ENCODE measurements at places on chromosomes 2 and 18.

GRCh38 chr2:235640926-235641723 lies 147.3 kb downstream of the AGAP1 start:
- DNase-seq = no peak

DNA sequence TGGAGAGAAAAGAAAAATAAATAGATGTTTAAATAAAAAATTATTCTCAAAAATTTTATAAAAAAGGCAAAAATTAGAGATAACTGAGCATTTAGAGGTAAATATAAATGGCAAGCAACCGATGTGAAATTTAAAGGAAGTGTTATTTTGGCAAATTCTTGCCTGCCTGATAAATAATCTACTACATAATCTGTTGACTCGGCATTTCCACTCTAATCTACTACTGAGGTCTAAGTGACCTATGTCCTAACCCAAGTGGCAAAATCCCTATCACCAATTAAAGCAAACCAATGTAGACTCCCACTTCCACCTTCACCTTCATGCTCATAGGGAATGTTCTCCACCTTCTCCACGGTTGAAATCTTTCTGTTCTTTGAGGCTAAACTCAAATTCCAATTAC lies 1124.1 kb upstream of the CDH2 start:
- DNase-seq = no peak

DNA sequence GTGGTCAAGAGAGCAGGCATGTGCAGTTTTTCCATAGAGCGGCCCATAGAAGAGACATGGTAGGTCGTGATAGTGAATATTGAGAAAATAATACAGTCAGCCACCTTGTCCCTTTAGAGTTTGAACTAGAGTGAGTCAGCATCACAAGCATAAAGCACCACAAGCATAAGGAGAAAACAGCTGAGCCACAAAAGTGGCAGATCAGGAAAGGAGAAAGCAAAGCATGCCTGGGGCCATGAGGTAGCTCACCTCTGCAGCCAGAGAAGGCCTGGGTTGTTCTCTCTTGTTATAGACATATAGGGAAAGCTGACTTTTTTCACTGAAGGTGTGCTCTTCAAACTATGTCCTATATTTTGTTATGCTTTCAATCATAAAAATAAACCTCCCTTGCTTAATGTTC lies 879.0 kb downstream of the DSC3 start:
- no peak for DNase-seq

- no peak for DNase-seq
Measured at GRCh38 chr18:7164323-7165004, 46.9 kb upstream of the LAMA1 start.

DNA sequence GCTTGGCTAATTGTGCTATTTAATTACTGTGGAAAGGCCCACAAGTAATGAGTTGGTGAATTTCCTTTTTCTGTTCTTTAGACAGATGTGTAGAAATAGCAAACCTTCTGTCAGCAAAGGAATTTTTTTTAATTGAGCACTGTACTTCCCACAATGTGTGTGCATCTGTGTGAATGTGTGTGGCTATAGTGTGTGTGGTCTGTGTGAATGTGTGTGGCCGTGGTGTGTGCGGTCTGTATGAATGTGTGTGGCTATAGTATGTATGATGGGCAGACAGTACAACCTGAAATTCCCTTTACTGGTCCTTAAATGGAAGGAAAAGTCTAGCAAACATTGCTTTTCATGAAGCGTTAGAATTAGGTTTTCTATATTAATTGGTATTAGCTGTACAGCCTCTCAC lies 203.5 kb upstream of the TPO start:
- no peak for DNase-seq

- DNase-seq = no peak
Measured at GRCh38 chr2:26887151-26887550, 39.2 kb downstream of the DPYSL5 start.

GRCh38 chr2:27956888-27957287 lies 66.4 kb downstream of the BABAM2 start:
- DNase-seq = no peak

DNA sequence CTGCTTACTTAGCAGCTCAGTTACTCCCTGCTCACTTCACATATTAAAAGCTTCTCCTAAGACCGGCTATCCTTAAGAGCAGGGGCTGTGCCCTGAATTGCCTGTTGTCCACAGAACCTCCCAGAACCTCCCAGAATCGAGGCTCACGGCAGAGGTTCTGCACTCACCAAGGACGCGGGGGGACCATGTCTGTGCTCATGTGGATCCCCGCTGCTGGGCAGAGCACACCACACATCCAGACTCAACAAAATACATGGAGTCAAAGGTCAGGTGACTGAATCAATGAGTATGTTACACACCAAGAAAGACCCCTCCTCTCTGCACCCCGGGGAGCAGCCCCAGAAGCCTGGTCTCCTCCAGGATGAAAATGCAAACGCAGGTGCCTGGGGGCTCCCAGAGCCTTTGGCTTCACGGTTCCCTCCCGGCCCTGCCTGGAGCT lies 149.0 kb downstream of the MBP start:
- no peak for DNase-seq

DNA sequence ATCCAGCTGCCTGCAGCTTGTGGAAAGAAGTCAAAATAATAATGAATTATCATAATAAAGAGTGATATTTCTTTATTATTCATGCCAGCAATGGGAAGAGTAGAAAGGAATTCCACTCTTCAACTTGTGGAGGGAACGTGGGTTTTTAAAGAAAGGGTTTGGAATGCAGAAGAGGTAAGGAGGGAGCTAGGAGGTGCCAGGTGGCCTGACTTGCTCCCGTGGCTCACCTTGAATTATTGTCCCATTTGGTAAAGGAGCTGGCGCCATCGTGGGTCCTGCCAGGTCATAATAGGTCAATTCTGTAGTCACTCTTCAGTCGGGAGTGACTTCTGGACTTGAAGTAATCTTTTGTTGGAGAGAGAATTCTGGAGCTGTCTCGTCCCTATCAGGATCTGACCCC lies 95.2 kb upstream of the BARD1 start:
- no peak for DNase-seq

DNA sequence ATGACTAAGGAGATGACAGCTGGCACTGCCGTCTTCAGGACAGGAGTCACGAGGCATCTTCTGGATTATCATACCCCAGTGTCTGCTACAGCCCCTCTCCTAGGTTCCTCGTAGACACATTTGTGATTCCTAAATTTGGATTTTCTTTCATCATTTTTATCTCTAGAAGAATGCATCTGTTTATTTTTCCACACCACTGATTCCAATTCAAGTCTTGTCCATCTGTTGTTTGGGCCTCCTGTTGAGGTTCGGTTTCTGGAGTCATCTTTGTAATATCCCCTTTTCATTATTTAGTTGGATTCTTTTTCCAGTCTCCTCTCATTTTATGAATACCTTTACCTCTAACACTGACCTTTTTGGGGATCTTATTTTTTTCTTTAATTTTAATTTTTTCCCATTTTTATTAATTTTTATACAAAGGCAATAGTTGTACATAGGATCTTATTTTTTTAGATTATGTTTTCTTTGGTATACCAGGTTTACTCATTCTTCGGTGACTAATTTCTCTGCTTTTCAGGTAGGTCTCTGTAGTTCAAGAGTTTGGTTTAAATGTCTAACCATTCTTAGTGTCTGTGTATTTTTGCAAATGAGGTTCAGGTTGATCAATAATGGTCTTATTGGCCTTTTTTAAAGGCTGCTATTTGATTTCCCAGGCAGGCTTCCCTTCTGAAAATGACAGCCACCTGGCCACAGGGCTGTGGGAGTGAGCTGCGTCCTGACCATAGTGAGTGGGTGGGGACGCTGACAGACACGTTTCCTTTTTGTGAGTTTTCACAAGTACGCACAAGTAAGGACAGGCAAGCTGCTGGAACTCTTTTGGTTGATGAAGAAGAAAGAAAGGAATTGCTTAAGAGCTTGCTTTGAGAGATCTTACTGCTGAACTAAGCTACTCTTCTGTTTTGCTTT lies 34.5 kb downstream of the FARP2 start:
- no peak for DNase-seq

DNA sequence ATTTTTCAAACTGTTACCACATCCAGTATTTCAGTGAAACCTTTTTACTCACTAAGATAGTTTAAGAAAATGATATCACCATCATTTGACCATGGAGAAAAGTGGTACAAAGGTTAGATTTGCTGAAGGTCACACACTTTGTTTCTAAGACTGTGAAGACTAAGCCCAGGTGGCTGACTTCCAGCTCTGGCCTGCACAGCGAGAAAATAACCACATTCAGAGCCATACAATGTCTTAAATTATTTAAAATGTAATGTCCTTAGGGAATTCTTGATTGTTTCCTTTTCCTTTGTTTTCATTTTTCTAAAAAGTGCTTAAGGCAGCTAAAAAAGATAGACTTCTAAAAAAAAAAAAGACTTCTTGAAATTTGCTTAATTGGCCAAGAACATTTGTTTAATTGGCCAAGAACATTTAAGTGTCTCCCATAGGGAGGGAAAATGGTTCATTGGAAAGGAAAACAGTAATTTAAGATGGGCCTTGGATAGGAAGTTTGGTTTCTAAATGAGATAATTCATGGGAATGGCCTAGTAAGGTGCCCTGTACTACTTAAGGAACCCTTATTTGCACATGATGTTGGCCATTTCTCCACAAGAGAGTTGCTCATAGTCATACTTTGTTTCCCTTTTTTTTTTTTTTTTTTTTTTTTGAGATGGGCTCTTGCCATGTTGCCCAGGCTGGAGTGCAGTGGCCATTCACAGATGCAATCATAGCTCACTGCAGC lies 45.2 kb downstream of the CYP1B1 start:
- DNase-seq = no peak

- no peak for DNase-seq
Measured at GRCh38 chr2:240387669-240388358, 47.6 kb upstream of the GPC1 start.

DNA sequence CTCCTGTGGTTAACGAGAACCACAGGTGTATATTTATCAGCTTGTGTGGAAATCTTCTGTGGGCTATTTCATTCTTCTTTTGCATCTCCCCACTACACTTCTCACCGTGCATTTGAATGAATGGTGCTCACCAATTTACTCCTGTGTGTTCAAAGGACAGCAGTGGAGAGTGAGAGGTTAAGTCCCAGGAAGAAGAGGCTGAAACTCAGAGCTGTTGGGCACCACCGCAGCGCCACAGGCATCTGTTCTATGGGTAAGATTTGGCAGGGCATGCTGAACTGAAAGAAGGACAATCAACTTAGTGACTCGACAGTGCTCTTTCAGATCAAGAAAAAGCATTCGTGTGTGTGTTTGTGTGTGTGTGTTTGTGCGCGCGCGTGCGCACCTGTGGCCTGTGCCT lies 297.9 kb upstream of the SIX2 start:
- DNase-seq = no peak

DNA sequence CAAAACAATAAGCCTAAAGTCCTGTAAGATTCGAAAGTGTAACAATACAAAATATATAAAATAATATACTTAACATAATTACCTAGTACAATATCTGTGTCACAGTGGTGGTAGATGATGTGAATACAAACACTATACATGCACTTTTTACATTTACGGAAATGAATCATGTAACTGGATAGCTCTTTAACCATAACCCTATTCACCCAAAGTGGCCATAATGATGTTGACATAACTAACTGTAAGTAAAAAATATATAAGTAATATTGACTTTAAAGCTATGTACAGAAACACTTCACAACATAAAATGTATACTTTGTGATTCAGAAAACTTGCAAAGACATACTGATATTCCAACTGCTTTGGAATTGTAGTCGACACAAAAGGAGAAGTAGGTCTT lies 616.9 kb upstream of the SLC8A1 start:
- DNase-seq = no peak

DNA sequence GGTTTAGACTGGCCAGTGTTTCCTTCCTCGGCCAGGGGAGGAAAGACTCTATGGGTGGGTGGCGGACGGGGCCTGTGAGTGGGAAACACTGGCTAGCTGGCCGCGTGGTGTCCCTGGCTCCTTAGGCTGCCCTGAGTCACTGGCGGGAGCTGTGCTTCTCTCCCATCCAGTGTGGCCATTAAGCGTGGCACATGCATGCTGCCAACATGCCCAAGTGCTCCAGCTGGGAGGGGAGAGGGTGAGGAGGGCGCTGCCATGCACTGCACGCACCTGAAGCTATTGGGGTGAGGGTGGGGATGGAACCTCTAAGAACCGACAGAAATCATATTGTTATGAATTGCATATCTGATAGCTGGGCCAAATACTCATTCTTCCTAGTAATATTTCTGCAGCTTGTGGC lies 270.8 kb downstream of the CALCRL start:
- DNase-seq = no peak

GRCh38 chr2:204116159-204116792 lies 179.7 kb downstream of the ICOS start:
- no peak for DNase-seq

- DNase-seq = no peak
Measured at GRCh38 chr2:67806816-67807215, 256.0 kb downstream of the C1D start.

- no peak for DNase-seq
Measured at GRCh38 chr18:45945669-45946068, 21.5 kb downstream of the EPG5 start.

GRCh38 chr2:49111456-49111855 lies 42.9 kb downstream of the FSHR start:
- DNase-seq = no peak

DNA sequence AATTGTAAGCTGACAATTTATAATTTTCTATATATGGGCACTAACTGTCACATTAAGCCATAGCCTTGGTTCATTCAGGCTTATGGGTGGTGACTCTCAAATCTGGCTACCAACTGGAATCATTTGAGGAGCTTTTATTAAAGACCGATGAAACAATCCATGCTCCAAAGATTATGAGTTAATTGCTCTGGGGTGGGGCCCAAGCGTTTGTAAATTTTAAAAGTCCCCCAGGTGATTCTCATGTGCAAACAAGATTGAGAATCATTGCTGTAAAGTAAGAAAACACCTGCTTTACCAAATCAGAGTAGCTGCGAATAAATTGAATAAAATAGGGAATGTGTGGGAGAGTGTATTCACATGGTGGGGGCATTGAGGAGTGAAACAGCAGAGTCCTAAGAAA lies 76.1 kb upstream of the RAB27B start:
- no peak for DNase-seq

DNA sequence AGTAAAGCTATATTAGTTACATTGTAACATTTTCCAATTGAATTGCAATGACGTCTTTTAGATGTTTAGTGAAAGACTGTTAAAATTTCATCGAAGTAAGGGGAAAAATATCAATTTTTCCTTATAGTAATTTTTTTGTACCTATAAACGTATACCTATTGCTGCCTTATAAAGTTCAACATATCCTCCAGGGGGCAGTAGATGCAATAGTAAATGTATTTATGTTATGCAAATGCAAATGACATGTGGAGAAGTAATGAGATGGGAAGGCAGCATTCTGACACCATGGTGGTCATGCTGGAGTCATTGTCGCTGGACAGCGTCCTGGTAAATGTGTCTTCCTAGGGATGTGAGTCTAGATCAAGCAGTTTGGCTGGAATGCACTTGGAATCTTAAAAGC lies 38.7 kb downstream of the MSTN start:
- no peak for DNase-seq

GRCh38 chr2:24354395-24354794 lies 5.9 kb downstream of the ITSN2 start:
- no peak for DNase-seq

All from stimulated activated CD4-positive, alpha-beta T cell treated with anti-CD3 and anti-CD28 coated beads, TNF-alpha, amount 100 ng/mL, for 24 hours (primary cell).